Activated effector memory CD4-positive, alpha-beta T cell treated with anti-CD3 and anti-CD28 coated beads, Interleukin-2, amount 50 U/mL, for 16 hours (primary cell): ENCODE measurements at places on chromosomes 4 and X.

DNA sequence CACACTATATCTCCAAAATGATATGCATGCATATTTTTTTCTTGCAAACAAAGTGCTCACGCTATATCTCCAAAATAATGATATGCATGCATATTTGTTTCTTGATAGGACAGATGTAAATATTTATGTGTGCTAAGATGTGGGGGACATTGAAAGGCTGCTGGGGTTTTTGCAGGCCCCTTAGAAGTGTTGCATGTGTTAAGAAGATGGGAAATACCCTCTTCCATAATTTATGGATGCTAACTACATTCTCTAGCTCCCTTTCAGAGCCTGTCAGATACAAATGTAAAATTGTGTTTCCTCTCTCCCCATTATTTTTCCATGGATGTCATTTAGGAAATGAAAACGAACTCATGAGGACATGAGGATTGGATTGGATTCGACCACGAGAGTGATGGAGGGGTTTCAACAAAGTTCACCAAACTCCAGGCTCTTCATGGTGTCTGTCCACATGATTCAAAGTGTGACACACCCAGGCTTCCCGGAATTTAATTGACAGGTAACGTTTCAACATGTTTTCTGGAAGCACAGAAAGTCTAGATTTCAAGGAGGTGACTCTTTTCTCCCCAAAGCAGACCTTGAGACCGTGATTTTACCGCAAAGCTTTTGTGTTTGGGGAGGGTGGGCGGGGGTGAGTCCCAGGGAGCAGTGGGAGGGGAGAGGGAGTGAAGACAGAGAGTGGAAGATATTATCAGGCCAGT, 94.4 kb upstream of the CD99 start:
- no peak for DNase-seq

GRCh38 chrX:115229337-115230003, 4.4 kb downstream of the LRCH2 start:
- DNase-seq = no peak

DNA sequence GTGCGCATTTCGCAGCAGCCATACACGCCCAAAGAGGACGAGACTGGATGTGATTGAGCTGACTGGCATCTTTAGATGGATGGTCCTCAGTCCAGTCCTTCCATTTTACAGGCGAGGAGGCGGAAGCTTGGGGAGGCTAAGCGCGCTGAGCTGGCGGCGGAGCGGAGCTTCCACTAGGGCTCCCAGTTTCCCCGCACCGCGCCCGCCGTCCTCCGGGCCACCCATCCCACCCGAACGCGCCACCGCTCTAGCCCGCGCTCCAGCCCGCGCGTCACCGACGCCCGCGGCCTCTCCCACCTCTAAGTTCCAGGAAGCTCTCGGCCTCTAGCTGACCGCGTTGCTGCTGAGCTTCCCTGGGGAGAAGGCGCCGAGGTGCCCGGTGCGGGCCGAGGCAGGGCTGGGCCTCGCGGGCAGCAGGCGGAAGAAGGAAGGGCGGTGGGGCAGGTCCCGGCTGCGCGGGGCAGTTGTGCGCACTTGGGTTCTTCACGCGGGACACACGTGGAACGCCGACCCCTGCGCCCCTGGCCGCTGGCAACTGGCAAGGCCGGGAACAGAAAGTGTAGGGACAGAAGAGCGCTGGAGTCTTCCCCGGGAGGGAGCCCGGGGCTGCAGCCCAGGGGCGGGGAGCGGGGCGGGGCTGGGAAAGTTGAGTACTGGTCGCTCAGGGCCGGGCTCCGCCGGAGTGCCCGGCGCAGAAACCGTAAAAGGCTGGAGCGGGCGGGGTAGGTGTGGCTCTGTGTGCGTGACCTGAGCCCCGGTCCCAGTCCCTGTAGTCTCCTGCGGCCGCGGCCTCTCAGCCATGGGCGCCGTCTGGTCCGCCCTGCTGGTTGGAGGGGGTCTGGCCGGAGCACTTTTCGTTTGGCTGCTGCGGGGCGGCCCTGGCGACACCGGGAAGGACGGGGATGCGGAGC, at the start of gene STBD1:
STBD1 (plus strand) TSS at position 763 of the 911 bp plus-strand sequence; CDS start at position 800, 37 bp downstream.
- peak; percentile 71 for DNase-seq

DNA sequence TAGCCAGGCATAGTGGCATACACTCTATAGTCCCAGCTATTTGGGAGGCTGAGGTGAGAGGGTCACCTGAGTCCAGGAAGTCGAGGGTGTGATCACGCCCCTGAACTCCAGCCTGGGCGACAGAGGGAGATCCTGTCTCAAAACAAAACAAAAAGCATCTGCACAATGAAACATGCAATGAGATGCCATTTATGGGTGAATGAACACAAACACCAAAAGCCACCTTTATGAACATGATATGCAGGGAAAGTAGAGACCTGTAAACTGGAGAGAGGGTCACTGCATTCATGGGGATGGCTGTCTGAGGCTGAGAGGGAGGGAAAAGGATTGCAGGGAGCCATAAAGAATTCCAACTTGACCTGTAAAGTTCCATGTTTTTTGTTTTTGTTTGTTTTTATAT, 70.7 kb downstream of the EVC start:
- DNase-seq = no peak

GRCh38 chr4:155535802-155536454, 130.7 kb upstream of the GUCY1A1 start:
- DNase-seq = no peak

GRCh38 chr4:76271248-76271647, 19.7 kb downstream of the FAM47E start:
- DNase-seq = no peak

DNA sequence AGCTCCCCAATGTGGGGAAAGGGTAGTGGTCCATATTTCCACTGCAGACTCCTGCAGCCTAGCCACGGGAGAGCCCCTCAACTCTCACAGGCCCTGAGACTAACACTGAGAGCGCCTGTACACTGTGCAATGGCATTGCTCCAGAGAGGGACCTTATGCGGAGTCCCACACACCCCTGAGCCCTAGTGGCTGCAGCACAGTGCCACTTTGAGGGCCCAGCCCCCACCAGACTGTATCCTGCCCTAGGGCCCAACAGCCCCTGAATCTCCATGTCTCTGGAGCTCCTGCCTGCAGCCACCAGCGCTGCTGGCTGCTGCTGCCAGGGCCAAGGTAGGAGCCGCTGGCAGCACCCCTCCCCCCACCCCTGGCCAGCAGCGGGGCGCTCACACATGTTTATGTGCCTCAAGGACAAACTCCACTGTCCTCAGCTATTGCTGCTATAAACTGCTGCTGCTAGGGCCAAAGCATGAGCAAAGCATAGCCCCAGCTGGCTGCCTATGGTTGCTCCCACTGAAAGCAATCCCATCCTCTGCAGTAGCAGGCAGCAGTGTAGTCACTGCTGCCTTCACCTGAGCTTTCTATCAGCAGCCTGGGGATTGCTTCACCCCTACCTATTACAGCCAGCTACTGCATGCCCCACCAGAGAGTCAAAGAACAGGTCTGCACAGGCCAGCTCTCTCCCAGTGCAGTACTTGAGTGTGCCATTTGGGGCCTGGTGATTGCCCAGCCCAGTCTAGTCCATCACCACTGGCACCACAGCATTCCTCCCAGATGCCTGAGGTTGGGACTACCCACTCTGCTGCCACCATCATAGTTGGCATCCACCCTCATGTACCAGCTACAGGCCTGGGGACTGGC, 24.3 kb downstream of the TMEM154 start:
- no peak for DNase-seq

GRCh38 chr4:26047795-26048194, 133.8 kb downstream of the SMIM20 start:
- no peak for DNase-seq

GRCh38 chrX:8201896-8202331, 30.8 kb upstream of the VCX2 start:
- no peak for DNase-seq

DNA sequence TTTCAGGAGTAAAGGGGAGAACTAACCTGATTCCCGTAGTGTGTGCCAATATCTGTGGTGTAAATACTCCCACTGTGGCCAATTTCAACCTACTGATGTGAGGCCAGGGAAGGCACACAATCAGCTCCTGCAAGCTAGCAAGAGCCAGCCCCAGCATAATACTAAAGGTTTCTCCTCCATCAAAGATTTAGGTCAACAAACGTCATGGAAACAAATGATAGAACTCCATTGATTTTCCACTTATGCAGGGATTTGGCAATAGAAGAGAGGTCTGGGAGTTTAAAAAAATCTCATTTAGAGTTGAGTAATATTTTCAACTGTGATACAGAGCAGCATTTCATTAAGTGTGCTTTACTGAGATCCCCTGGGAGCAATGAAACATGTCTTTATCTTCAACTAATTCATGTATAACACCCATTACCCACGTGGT, 15.8 kb upstream of the VEGFD start:
- DNase-seq = no peak

- no peak for DNase-seq
Measured at GRCh38 chr4:156732634-156733033, 239.0 kb downstream of the PDGFC start.

- no peak for DNase-seq
Measured at GRCh38 chr4:136680271-136680670, 852.0 kb downstream of the PCDH18 start.

DNA sequence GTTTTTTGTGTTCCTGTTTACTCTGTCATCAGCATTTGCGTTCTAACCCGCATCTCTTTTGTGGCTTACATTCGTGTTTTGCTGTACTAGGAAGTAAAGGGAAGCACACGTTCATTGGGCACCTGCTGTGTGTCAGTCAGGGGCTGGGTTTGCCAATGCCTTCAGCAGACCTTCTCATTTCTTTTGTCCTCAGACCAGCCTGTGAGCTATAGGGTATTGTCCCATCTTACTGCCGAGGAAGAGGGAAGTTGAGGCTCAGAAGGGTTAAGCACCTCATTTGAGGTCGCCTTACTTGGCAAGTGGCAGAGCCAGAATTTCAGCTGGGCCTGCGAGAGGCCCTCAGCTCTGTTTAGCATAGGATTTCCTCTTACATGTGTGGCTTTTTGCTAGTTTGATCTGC, 8.7 kb downstream of the TBC1D14 start:
- DNase-seq = peak; percentile 65

GRCh38 chr4:110484767-110485166, 8.8 kb downstream of the ENPEP start:
- no peak for DNase-seq

DNA sequence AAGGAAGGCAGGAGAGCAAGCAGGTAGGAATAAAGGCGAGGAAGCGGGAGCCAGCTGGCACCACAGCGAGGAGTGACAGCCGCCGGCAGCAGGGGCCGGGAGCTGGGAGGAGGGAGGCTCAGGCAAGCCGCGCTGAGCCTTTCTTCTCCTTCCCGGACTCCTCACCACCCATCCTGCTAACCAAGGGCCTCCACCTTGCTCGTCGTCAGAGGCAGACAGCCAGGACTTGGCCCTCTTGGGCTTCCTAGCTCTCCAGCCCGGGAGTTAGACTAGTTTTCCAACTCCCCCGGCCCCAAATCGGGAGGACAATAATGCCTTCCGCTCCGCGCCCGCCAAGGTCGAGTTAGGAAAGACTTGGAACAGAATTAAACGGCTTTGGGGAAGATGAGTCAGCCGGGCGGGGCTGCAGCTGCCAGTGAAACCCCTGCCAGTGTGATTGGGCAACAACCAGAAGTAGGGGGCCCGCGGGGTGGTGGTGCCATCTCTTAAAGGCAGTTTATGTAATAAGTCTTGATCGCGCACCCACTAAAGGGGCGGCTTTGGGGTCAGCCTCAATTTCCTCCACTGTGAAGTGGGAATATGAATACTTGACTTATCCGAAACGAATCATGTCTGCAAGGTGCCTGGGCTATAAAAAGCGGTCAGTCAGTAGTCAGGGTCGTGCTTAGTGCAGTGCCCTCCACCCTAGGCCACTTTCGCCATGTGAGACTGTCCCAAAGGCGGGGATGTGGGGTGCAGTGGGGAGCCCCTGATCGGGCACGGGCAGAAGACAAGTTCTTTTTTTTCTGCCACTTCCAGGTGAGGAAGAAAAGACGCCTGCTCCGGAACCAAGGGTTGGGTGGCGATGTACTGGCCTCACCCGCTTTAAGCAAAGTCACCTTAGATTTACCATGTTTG, 6.7 kb upstream of the HSD17B10 start:
- peak; percentile 69 for DNase-seq

- no peak for DNase-seq
Measured at GRCh38 chr4:138894709-138895108, 120.9 kb upstream of the NOCT start.

DNA sequence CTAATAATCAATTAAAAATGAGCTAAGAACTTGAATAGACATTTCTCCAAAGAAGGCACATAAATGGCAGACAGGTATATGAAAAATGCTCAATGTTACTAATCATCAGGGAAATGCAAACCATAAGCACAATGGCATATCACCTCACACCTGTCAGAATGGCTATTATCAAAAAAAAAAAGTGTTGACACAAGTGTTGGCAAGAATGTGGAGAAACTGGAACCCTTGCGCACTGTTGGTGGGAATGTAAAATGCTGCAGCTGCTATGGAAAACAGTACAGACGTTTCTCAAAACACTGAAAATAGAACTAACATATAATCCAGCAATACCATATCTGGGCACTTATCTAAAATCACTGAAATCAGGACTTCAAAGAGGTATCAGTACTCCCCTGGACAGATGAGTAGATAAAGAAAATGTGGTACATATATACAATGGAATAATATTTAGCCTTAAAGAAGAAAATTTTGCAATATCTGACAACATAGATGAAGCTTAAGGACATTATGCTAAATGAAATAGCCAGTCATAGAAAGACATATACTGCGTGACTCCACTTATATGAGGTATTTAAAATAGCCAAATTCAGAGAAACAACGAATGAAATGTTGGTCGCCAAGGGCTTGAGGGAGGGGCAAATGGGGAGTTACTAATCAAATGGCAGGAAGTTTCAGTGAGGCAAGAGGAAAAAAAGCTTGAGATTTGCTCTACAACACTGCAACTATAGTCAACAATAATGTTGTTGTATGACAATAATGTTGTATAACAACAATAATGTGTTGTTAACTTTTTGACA, 175.5 kb downstream of the WDFY3 start:
- no peak for DNase-seq

- no peak for DNase-seq
Measured at GRCh38 chrX:138723301-138723700, 11.8 kb upstream of the FGF13 start.

DNA sequence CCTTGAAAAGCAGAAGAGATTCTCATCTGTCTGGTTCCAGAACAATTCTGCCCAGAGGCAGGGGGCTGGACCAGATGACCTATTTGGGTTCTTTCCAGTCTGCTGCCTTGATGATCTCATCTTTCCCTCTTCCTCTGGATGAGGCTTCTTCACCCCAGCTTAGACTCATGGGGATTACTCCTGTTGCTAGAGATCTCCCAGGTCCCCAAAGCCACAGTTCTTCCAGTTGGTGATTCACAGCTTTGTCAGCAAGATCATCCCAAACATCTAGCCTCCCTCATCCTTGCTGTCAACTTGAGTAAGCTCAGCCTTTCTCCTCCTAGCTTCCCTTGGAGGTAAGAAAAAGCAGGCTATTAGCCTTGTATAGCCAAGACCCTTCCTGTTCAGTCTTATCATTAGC, 64.2 kb upstream of the PJA1 start:
- DNase-seq = no peak

GRCh38 chr4:2925496-2925895, 37.7 kb downstream of the NOP14 start:
- DNase-seq = peak; percentile 33

DNA sequence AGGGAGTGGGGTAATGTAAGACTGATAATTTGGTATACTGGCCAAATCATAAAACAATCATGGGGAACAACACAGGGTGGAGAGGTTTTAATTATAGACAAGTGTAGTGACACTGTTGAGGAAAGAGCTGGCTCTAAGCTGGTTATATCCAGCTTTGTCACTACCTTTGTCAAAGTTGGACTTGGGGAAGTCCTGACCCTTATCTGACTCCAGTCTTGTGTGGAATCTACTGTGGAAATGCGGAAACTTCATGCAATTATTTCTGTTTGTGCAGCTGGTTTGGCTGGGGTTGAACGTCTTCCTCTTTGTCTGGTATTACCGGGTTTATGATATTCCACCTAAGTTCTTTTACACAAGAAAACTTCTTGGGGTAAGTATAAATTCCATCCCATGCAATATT, 2.0 kb downstream of the CYBB start:
- no peak for DNase-seq
